Placental epithelial cell (primary cell): ENCODE measurements at places on chromosomes 7 and 10. TPM values are rescaled to one million over a fixed set of nuclear protein-coding genes. Genes with fewer than 3 reads are reported as not detected.

Gene HOXA10
- total RNA-seq = 0.39 TPM in 1 of 2 replicates, not detected in the other

Gene LRRN3
- total RNA-seq = 0.11 and 0.39 TPM in 2 replicates

Gene NUTM2E
- 0.11 TPM in 1 of 2 replicates, not detected in the other for total RNA-seq

Gene CDCA7L
- 13.3 and 21.9 TPM in 2 replicates for total RNA-seq

Gene CYP3A5
- total RNA-seq = under 0.01 TPM in 1 of 2 replicates, not detected in the other

Gene NRG3
- total RNA-seq = 0.22 and 0.39 TPM in 2 replicates

Gene CCNY
- total RNA-seq = 30.2 and 32.1 TPM in 2 replicates

Gene MOSPD3
- total RNA-seq = 13.6 and 20.4 TPM in 2 replicates

Gene EXOC4
- total RNA-seq = 65.6 and 107 TPM in 2 replicates

Gene ATOH7
- under 0.01 TPM in 1 of 2 replicates, not detected in the other for total RNA-seq

Gene PRF1
- total RNA-seq = not detected in 2 replicates
